Naive thymus-derived CD4-positive, alpha-beta T cell (primary cell): ENCODE measurements at places on chromosomes 16 and 17. TPM values are rescaled to one million over a fixed set of nuclear protein-coding genes. Genes with fewer than 3 reads are reported as not detected.

- H3K27me3 ChIP-seq = no peaks in the 10 kb centered on the region
- no peaks in the 10 kb centered on the region for H3K36me3 ChIP-seq
Measured at GRCh38 chr17:65446043-65446442, 115.4 kb downstream of the AXIN2 start.

DNA sequence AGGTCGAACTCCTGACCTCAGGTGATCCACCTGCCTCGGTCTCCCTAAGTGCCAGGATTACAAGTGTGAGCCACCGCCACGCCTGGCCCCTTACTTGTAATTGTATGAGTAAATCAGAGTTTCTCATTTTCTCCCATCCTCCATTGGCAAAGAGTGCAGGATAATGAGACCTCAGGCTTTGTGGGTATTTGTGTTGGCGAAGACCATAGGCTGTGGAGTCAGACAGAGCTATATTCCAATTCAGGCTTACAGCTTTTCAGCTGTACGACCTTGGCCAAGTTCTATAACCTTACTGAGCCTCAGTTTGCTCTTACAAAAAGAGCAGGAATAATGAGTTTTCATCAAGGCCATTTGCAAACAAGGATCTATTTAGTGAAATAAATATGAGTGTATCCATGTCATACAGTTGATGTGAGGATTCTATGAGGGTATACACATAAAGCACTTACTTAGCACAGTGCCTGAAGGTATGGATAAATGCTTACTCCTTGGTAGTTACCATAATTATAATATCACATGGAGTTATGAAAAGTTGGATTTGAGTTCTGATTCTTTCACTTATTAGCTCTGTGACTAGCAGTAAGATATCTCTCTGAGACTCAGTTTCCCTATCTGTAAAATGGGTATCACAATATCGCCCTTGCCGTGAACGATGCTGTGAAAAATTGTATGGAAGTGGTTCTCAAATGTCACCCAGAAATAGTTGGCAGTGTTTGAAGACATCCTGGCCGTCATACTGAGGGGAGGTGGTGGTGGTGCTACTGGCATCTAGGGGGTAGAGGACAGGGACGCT lies 25.6 kb upstream of the CPPED1 start:
- H3K4me3 ChIP-seq = no peak overlapping the region
- H3K36me3 ChIP-seq = no peaks in the 10 kb centered on the region
- DNase-seq = no peak
- no peak overlapping the region for H3K27ac ChIP-seq
- H3K4me1 ChIP-seq = no peaks in the 10 kb centered on the region

Gene KRT27
- not detected for total RNA-seq

DNA sequence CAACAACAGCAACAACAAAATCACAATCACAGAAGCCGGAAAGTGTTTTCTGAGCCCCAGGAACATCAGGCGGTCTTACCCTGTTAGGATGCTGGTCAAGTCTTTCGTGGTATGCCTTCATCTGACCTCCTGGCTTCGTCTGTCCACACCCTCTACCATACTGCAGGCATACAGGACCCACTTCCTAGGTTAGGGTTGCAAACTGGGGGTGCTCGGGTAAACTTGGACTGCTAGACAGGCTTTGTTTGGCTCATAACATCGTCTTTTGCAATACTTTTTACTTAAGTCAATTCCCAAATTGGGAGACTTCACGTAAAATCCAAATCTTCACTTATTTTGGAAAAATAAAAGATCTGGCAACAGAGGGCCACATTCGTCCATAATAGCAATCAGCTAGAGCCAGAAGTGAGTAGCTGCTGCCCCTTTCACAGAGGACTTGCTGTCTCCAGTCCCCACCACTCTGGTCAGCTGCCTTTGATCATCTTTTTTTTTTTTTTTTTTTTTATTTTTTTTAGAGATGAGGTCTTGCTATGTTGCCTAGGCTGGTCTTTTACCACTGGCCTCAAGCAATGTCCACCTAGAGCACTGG lies 30.0 kb downstream of the CHD9 start:
- no peak for DNase-seq
- no peaks in the 10 kb centered on the region for H3K27me3 ChIP-seq
- H3K27ac ChIP-seq = no peak overlapping the region
- H3K4me3 ChIP-seq = no peak overlapping the region
- no peaks in the 10 kb centered on the region for H3K36me3 ChIP-seq

Gene SLC6A4
- 0.10 TPM for total RNA-seq

DNA sequence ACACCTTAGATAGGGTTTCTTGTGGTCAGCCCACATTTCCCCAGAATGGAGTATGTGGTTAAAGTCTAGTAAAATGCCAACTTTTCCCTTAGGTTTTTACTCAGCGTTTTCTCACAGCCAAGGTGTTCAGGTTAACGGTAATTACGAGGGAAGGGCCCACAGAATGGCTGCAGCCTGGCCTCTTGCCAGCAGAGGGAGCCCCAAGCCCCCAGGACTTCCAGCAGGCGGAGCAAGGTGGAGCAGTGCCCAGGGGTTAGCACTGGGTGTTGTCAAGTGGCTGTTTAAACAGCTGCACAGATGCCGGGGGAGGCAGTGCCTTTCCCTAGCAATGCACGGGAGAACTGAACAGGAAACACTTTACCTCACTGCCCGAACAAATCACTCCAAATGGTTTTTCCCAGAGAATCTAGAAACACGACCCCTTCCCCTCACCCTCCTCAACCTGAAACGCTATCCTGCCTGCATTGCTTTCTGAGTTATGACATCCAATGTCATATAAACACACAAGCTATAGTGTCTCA lies 6.6 kb downstream of the PHB1 start:
- no peaks in the 10 kb centered on the region for H3K27me3 ChIP-seq
- no peak overlapping the region for H3K27ac ChIP-seq
- DNase-seq = peak; percentile 67
- no peak overlapping the region for H3K4me3 ChIP-seq
- peaks cover 20% of the 10 kb centered on the region for H3K4me1 ChIP-seq
- peaks cover 92% of the 10 kb centered on the region for H3K36me3 ChIP-seq

Gene NPW
- not detected for total RNA-seq

Gene ADAMTS18
- not detected in 2 replicates for total RNA-seq

GRCh38 chr17:79728169-79728907 lies 2.4 kb upstream of the ENPP7 start:
- DNase-seq = peak; percentile 84
- H3K4me1 ChIP-seq = peaks cover 4% of the 10 kb centered on the region
- peak overlapping the region; percentile 31 for H3K4me3 ChIP-seq
- no peaks in the 10 kb centered on the region for H3K36me3 ChIP-seq
- no peaks in the 10 kb centered on the region for H3K27me3 ChIP-seq
- H3K27ac ChIP-seq = peak overlapping the region; percentile 56

GRCh38 chr17:79042421-79043190 lies 18.6 kb downstream of the C1QTNF1 start:
- no peaks in the 10 kb centered on the region for H3K27me3 ChIP-seq
- H3K4me3 ChIP-seq = no peak overlapping the region

Gene KRT33B
- not detected for total RNA-seq

Gene TMEM106A
- total RNA-seq = 17.0 TPM

DNA sequence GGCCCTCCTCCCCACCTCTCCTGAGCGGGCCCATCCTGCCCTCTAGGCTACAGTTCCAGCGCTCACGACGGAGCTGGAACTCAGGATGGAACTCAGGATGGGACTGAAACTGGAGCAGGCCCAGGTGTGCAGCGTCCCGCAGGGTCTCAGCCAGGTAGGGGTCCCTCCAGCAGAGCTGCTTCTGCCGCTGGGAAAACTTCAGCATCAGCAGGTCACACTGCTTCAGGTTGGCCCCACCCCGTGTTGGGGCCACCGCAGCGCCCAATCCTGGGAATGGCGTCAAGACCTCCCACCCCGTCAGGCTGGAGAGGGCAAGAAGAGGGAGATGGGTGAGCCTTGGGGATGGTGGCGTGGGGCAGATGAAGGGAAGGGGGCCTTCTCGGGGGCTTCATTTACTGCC lies 62.6 kb upstream of the TMEM97 start:
- no peaks in the 10 kb centered on the region for H3K36me3 ChIP-seq
- H3K4me1 ChIP-seq = peaks cover 4% of the 10 kb centered on the region
- no peaks in the 10 kb centered on the region for H3K27me3 ChIP-seq
- no peak for DNase-seq

Gene BIRC5
- not detected for total RNA-seq

Gene EVPLL
- total RNA-seq = not detected

Gene RAMP2
- not detected for total RNA-seq

Gene PRSS53
- total RNA-seq = 5.2 and 6.1 TPM in 2 replicates

Gene RGS11
- not detected for total RNA-seq

GRCh38 chr16:48537275-48537674 lies 72.7 kb downstream of the N4BP1 start:
- H3K36me3 ChIP-seq = no peaks in the 10 kb centered on the region
- no peaks in the 10 kb centered on the region for H3K27me3 ChIP-seq
- H3K4me3 ChIP-seq = no peak overlapping the region
- DNase-seq = no peak
- peaks cover 15% of the 10 kb centered on the region for H3K4me1 ChIP-seq

DNA sequence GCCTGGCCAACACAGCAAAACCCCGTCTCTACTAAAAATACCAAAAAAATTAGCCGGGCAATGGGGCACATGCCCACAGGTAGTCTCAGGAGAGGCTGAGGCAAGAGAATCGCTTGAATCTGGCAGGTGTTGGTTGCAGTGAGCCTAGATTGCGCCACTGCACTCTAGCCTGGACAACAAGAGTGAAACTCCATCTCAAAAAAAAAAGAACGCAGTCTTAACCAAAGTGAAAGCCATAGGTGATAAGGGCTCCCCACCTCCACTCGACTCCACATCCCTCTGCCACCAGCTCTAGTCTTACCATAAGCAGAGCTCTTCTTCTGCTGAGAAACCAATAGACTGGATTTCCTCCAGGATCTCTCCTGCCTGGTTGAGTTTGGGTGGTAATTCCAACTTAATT lies 266.0 kb downstream of the PHKB start:
- DNase-seq = no peak
- no peaks in the 10 kb centered on the region for H3K4me1 ChIP-seq
- no peaks in the 10 kb centered on the region for H3K27me3 ChIP-seq
- no peak overlapping the region for H3K4me3 ChIP-seq

- H3K4me1 ChIP-seq = peaks cover 77% of the 10 kb centered on the region
- peaks cover 36% of the 10 kb centered on the region for H3K36me3 ChIP-seq
- peak; percentile 75 for DNase-seq
- peak overlapping the region; percentile 99 for H3K27ac ChIP-seq
Measured at GRCh38 chr17:40563220-40564052, 1.8 kb downstream of the CCR7 start.

DNA sequence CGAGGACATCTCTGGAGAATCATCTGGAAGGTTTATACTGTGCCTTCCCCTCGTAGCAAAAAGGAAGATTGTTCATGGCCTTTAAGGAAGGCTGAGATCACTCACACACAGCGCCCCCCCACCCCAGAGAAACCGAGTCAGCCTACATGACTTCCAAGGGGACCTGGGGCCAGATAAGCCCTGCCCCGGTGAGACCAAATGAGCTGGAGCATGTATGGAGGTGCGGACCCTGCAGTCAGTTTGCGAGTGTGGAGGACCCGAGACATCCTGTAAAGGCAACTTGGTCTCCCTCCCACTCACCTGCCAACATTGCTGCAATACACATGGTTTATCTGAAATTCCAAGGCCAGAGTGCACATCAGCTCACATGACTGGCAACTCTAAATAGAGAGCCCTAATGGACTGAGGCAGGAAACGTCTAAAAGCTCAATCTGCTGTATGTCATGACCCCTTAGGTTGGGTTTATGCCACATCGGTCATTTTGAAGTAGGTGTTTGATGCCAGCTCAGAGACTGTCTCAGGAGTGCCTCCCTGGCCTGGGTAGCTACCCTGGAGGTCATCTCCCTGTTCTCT lies 233.6 kb downstream of the CPPED1 start:
- no peaks in the 10 kb centered on the region for H3K4me1 ChIP-seq
- no peak for DNase-seq
- no peaks in the 10 kb centered on the region for H3K27me3 ChIP-seq
- no peak overlapping the region for H3K4me3 ChIP-seq

DNA sequence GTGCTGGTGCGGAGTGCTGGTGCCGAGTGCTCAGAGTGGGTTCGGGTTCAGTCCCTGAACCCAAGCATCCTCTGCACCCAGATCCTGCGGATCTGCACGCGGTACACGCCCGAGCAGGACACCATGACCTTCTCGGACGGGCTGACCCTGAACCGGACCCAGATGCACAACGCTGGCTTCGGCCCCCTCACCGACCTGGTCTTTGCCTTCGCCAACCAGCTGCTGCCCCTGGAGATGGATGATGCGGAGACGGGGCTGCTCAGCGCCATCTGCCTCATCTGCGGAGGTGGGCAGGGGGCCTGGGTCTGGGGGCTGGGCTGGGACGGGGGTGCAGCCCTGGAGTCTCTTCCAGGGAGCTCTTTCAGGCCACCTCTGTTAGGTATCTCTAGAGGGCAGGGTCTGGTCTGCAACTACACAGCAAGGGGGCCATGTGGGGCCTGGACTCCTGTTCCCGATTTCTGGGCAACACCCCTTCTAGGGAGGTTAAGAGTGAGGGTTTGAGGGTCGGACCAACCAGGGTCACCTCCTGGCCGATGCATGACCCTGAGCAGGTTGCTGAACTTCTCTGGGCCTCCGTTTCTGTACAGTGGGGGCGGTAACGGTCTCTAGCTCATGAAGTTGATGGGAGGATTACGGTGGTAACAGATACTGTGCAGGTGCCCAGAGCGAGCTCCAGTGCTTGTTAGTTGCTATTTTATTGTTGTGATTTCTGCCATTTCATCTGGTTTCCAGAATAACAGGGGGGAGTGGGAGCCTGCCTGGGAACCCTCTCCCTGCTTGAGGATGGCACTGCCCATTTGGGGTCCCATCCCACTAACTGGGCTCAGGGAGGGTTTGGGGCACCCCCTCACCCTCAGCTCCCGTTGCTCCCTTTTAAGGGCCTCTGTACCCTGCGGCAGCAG lies 10.1 kb downstream of the GJD3 start:
- H3K4me3 ChIP-seq = no peak overlapping the region
- DNase-seq = no peak
- H3K4me1 ChIP-seq = no peaks in the 10 kb centered on the region
- H3K36me3 ChIP-seq = no peaks in the 10 kb centered on the region

- H3K4me3 ChIP-seq = no peak overlapping the region
- H3K36me3 ChIP-seq = no peaks in the 10 kb centered on the region
Measured at GRCh38 chr16:53059672-53060071, 4.9 kb downstream of the CHD9 start.

- H3K4me1 ChIP-seq = no peaks in the 10 kb centered on the region
- H3K36me3 ChIP-seq = no peaks in the 10 kb centered on the region
- H3K4me3 ChIP-seq = no peak overlapping the region
- H3K27me3 ChIP-seq = no peaks in the 10 kb centered on the region
- DNase-seq = no peak
Measured at GRCh38 chr17:72430611-72431432, 310.0 kb downstream of the SOX9 start.

Gene KRTAP4-1
- not detected for total RNA-seq

DNA sequence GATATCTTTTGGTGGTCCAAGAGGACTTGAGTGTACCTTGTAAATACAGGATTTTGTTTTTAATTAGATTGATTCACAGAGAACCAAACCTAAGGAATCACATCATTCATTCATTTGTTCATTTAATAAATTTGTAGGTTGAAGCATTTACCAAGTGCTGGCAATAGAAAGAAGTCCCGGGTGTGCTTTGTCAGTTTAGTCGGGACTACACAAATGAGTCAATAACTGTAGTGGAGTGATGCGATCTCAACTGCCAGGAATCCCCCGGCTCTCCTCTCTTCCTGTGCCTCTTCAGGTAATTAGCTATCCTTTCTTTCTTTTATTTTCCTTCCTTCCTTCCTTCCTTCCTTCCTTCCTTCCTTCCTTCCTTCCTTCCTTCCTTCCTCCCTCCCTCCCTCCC lies 1.4 kb upstream of the WWOX start:
- peaks cover 11% of the 10 kb centered on the region for H3K4me1 ChIP-seq
- no peak overlapping the region for H3K4me3 ChIP-seq
- peaks cover 4% of the 10 kb centered on the region for H3K36me3 ChIP-seq
- no peak overlapping the region for H3K27ac ChIP-seq
- no peaks in the 10 kb centered on the region for H3K27me3 ChIP-seq

Gene CCL11
- not detected for total RNA-seq

Gene CORO6
- 3.1 TPM for total RNA-seq

Gene COG8
- total RNA-seq = 71.6 TPM
